Keratinocyte (primary cell): ENCODE measurements at places on chromosomes 3 and 15.

DNA sequence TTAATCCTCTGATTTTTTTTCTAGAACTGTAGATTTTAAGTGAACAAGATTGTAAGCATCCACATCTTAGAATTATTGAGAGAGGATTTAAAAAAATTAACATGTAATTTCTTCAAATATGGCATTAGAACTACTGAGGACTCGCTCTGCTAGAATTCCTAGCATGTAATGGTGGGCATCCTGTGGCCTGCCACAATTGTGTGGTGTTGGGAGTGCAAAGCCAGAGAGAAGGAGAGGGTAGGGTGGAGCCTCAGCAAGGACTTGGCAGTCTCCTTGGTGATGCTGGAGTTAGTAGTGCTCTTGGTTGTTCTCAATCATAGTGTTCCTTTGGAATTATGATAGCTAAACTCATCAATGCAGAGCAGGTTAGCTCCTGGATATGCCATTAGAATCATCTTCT lies 443.9 kb upstream of the TBL1XR1 start:
- no peak for DNase-seq

GRCh38 chr3:157166115-157166514 lies 6.2 kb upstream of the CCNL1 start:
- DNase-seq, result no peak

GRCh38 chr15:64089543-64090280 lies 3.9 kb downstream of the CIAO2A start:
- no peak for DNase-seq

- DNase-seq, result no peak
These were observed 17.6 kb downstream of the ACAD11 start for GRCh38 chr3:132641837-132642538.

DNA sequence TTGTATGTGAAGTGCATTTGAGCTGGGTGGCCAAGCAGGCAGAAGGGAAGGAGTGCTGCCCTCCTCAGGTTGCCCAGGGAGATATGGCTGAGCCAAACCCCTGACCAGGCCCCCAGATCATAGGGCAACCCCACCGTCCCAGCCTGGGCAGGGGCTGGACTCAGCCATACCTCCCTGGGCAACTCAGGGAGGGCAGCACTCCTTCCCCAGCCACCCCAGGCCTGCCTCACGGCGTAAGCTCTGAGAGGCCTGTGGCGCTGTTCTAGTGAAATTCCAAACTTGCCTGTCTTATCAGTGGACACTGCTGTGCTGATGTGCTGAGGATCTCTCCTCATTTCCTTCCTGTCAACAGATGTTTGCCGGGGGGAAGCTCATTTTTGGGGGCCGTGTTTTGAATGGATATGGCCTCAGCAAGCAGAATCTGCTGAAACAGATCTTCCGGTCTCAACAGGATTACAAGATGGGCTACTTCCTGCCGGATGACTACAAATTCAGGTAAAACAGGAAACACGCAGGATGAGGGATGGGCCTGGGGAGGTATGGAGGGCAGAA lies 57.6 kb upstream of the FGD5 start:
- DNase-seq, result no peak

DNA sequence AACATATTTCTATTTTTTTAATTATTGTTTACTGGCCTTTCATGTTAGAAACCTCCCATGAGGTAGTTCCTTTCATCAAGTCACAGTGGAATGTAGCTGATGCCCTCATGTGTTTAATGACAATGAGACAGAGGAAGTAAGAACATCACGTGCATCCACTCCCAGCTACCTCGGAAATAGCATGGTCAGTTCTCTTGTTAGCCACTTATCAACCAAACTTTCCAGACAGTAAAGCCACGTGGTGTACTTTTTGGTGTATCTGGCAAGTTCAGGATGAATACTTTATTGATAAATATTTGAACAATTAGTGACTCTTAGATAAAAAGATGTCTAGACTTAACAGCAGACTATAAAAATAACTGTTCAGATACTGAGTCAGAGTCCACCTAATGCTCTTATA lies 781.7 kb downstream of the MECOM start:
- DNase-seq, result no peak

DNA sequence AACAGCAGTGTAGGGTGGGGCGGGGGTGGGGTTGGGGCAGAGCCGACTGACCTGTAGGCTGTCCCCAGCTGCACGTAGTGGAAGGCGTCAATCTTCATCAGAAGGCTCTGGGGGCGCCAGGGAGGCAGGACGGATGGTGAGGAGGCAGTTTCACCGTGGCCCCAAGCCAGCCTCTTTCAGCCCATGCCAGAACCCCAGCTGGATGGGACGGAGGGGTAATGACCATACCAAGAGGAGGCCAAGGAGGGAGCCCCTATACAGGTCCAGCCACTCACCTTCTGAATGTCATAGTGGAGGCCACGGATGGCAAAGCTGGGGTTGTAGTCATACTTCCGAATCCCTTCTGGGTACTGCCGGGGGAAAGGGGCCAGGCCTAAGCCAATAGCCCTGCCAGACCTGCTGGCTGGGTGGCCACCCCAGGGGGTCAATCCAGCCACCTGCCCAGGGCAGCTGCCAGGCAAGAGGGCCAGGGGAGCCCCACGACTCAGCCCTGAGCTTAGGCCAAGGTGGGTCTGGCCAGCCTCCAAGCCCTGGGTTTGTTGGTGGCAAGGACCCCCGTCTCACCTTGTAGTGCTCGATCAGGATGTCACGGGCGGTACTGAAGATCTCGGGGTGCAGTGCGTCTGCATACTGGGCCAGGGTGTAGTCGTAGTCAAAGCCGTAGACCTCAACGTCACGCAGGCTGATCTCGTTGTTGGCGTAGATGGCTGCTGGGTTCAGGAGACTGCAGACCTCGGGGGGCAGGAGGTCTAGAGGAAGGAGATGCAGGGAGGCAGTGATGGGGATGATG lies 4.9 kb downstream of the NT5DC2 start:
- no peak for DNase-seq

DNA sequence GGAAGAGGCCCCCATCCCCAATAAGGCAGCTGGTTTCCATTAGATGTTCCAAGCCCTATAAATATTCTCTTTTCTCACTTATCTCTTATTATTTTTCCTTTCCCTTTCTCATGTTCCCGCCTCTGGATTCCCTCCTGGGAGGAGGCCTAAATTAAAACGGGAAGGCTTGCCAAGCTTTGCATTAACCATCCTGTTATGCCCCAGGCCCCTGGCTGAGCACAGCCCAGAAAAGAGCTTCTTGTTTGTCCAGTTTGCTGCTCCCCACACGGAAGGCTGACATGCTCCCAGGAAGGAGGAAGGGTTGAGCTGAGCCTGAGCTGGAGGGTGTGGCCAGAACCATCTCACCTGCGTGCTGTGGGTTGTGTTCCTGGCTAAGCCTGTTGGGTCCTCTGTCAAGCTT lies 63.1 kb upstream of the BOC start:
- DNase-seq, result no peak

- no peak for DNase-seq
These were observed 228.3 kb downstream of the CLSTN2 start for GRCh38 chr3:140163159-140163763.

- DNase-seq, result no peak
These were observed 21.1 kb downstream of the UPK1B start for GRCh38 chr3:119194237-119195150.

GRCh38 chr3:14131134-14131533 lies 6.3 kb downstream of the TMEM43 start:
- no peak for DNase-seq

GRCh38 chr3:50015918-50016317 lies 72.8 kb upstream of the RBM5 start:
- DNase-seq, result no peak

- no peak for DNase-seq
These were observed 195.4 kb downstream of the TP63 start for GRCh38 chr3:189826566-189826965.

DNA sequence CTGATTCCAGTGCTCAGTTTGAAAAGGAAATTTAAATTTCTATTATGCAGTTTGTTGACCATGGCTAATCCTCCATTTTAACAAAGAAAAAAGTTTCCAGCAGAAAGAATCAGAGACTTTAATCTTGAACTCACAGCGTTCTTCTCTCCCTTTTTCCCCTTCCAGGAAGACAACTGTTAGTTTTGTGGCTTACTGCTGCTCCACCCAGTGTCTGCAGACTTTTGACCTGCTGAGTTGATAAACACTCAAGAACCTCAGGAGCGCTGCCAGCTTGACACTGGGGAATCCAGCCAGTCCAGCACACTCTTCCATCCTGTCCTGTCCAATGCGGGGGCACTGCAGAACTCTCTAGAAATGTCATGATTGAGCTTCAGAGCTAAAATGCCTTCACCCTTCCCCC lies 134.6 kb downstream of the LRRC28 start:
- DNase-seq, result no peak

GRCh38 chr15:72340366-72340765 lies 20.4 kb upstream of the CELF6 start:
- no peak for DNase-seq

- peak; percentile 72 for DNase-seq
These were observed 48.0 kb upstream of the RAB6B start for GRCh38 chr3:133943639-133944141.

- DNase-seq, result no peak
These were observed 171.6 kb upstream of the MBNL1 start for GRCh38 chr3:152097120-152097519.

DNA sequence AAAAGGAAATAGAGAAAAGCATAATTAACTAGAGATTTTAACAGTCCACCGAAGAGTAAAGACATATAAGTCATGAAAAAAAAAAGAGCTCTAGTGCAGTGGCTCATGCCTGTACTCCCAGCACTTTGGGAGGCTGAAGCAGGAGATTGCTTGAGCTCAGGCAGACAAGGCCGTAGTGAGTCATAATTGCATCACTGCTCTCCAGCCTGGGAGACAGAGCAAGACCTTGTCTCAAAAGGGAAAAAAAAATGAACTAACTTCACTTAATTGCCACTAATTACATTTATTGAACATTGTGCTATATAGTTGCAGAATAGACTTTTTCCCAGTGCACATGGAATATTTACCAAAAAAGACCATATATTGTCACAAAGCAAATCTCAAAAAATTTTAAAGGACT lies 221.8 kb downstream of the CBLB start:
- peak; percentile 49 for DNase-seq

DNA sequence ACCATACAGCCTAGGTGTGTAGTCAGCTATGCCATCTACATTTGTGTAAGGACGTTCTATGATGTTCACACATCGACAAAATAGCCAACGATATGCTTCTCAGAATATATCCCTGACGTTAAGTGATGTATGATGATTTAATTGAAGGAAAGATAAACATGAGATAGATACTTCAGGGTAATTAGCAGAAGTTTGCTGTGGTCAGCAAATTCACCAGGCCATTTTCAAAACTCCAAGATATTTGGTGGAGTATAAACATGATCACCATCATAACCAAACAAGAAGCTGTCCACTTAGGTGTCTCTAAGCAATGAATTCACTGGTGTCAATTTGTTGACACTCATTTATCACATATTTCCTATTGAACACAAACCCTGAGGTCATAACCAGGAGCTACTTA lies 885.6 kb upstream of the NR2F2 start:
- DNase-seq, result no peak

DNA sequence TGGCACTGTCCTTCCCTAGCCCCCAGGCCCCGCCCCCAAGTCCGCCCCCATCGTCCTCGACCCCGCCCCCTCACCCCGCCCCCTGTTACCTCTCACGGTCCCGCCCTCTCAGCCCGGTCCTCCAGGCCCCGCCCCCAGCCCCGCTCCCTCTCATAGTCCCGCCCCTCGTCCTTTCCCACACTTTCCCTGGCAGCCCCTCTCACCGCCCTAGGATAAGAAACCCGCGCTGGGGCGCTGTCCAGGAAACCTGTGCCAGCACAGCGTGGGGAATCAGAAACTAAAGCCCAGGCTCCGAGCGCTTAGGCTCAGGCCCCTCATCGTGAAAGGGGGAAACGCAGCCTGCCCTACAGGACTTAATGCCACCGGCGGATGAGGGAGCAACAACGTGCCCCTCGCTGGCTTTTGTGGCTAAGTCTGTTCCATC lies 20.9 kb downstream of the TRPM1 start:
- DNase-seq, result no peak

GRCh38 chr3:146896711-146897110 lies 291.6 kb upstream of the PLSCR5 start:
- no peak for DNase-seq

GRCh38 chr3:188185717-188186251 lies 31.8 kb downstream of the LPP start:
- no peak for DNase-seq

DNA sequence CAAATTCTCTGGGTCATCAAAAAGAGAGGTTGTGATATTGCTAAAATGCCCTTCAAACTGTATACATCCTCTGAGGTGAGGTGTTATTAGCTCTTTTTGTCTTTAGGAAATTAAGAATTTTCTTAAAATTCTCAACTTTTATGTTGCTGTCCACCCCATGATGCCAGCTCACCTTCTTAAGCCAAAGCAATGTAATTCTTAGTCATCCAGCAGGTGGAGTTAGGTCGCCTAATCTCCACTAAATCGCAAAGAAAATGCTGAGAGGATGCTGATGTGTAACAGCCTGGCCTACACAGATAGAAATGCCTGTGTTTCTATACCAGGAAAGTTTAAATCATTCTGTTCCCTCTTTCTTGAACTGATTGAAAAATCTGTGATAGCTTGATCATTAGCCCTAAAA lies 770.2 kb upstream of the ALCAM start:
- no peak for DNase-seq

DNA sequence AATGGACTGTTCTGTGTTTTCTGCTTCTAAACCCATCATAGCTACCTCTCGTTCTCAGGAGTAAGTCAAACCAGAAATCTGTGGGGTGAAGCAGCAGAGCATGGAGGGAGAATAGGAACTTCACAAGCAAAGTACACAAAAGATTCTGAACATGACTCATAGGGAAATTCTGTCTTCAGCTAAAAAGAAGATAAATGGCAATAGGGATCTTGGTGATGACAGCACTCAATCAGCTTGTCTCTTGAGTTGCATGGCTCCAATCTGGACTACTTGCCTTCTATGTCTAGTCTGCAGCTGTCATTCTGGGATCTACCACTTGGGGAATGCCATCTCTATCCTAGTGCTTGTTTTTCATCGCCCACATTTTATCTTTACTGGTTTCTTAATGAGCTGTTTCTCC lies 13.5 kb upstream of the GRAMD1C start:
- DNase-seq, result no peak

- no peak for DNase-seq
These were observed 111.2 kb upstream of the SAMMSON start for GRCh38 chr3:69888040-69888942.

- DNase-seq, result peak; percentile 13
These were observed 18.1 kb downstream of the FAM81A start for GRCh38 chr15:59456114-59456513.

- no peak for DNase-seq
These were observed 76.8 kb downstream of the THBS1 start for GRCh38 chr15:39657668-39658067.
